ENCODE measurements at places on chromosomes 4 and X.

DNA sequence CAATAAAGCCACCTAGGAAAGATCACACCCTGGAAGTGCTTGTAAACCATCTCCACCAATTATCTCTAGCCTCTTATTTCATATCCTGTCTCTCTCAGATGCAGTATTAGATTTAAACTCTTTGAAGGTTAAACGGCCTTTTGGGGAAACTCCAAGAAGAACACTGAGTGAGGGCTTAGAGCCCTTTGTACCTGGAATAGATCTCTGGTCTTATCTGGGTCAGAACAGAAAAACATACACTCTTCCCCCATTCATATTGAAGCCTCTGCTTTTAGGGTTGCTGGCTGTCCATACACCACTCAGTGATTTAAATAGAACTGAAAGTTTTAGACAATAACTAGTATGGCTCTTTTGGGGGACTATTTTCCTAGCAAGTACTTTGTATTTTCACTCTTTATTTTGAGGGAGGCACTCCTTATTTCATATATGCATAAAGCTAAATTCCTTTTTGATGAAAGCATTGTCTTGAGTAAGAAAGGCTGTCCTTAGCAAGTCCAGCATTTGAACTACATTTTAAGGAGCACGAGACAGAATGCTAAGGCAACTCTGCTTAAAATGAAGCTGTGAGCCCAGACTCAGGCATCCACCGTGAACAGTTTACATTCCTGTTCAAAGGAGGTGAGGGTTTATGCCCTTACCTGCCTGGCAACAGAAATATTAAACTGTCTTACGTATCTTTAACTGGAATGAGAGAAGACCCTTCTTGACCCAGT lies 17.4 kb downstream of the YY2 start:
- DNase-seq: no peak

DNA sequence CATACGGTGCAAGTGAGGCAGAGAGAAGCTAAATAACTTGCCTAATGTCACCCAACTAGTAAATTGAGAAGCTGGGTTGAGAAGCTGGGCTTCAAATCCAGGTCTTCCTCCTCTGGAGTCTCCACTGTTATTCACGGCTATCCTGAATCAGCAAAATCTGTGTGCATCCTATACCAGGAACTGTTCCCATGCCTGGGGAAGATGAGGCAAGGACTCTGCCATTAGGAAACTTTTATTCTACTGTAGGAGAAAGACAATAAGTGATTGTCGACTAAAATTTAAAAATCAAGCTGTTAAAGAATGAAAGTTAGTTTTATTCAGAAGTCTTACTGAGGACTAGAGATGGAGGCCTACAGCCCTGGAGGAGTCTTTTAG lies 872 bp upstream of the TEC start:
- no peak for DNase-seq

DNA sequence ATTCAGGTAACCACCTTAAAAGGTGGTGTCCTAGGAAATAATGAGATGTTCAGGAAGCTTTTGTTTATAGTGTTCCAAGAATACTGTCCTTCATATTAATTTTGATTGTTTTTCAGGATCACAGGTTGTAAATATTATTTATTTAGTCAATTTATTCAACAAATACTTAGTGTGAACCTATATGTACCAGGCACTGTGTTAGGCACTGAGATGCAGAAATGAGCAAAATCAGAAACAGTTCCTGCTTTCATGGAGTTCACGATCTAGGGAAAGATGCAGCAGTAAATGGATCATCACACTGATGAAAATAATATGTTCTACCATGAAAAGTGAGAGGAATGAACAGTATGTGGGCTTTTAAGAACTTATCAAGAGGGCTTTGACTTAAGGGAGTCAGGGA lies 18.2 kb upstream of the PLA2G12A start:
- DNase-seq: no peak

- DNase-seq: no peak
Measured at GRCh38 chr4:26074712-26075430, 160.9 kb downstream of the SMIM20 start.

DNA sequence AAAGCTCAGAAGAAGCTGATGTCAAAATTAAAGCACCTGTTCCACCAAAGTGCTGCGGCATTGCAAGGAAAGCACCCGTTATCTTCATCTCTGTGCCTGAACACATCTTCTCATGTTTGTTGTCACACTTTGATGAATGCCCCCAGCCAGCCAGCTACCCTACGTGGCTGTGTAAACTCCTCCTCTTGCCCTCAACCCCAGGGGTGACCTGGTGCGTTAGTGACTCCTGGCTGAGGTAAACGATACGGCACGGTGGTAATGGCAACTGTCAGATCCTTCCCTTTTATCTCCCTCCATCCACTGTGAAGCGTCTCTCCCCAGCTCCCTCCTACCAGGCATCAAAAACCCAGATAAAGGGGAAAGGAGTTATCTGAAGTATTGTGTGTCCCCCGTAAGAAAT lies 90.6 kb upstream of the WWC2 start:
- no peak for DNase-seq

- no peak for DNase-seq
Measured at GRCh38 chrX:12932244-12932643, 25.8 kb downstream of the TLR8 start.

DNA sequence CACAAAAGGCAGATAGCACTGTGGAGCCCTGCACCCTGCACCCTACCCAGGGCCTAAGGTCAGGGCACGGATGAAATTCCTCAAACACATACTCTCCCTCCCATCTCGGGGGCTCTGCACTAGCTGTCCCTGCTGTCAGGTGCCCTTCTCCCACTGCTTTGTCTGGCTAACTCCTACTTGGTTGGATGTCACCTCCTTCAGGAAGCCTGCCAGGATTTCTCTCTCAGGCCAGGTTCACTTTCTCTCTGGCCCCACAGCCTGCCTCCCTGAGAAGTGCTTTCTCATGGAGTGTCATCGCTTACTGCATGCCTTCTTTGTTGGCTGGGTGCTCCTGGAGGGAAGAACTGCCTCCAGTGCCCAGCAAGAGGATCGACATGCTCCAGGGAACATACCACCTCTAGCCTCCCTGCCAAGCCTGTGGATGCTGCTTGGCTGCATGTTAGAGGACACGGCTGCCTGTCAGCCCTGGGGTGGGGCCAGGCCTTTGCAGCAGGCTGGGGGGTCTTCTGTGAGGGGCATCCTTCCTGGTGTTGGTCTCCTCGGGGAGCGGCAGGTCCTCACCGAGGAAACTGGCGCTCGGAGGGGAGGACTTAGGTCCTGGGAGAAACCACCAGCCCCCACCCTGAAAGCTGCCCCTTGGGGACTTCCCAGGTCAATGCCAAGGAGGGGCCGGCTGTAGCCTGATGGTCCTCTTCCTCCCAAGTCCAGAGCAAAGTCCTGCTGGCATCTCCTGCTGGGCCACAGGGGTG lies 15.0 kb downstream of the ABLIM2 start:
- no peak for DNase-seq

DNA sequence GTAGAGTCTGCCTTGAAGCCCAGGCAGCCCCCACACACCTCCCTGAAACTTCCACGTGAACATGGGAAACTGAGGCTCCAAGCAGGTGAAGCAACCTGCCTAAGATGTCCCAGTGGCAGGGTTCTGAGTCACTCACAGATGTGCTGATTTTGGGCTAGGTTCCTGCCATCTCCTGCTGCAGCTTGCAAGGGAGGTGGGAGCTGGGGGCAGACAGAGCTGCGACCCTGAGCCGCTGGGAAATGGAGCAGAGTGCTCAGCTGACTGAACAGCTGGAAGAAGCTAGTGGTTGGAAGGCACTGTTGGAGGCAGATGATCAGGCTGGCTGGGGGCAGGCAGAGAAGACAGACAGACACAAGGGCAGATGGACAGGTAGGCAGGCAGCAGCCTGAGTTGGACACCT lies 3.6 kb upstream of the FATE1 start:
- no peak for DNase-seq

- no peak for DNase-seq
Measured at GRCh38 chrX:20231598-20231997, 35.1 kb downstream of the RPS6KA3 start.

DNA sequence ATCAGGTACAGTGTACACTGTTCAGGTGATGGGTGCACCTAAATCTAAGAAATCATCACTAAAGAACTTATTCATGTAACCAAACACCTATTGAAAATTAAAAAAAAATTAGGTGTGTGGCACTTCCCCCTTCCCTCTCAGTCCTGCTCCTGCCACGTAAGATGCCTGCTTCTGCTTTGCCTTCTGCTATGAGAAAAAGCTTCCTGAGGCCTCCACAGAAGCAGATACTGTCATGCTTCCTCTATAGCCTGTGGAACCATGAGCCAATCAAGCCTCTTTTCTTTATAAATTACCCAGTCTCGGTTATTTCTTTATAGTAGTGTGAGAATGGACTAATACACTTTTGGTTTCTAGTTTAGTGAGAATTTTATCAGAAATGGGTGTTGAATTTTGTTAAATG lies 459.8 kb upstream of the DIPK2B start:
- no peak for DNase-seq

- no peak for DNase-seq
Measured at GRCh38 chrX:39161611-39162255, 360.5 kb downstream of the MID1IP1 start.

- DNase-seq: no peak
Measured at GRCh38 chr4:663438-664428, 10.3 kb downstream of the ATP5ME start.

DNA sequence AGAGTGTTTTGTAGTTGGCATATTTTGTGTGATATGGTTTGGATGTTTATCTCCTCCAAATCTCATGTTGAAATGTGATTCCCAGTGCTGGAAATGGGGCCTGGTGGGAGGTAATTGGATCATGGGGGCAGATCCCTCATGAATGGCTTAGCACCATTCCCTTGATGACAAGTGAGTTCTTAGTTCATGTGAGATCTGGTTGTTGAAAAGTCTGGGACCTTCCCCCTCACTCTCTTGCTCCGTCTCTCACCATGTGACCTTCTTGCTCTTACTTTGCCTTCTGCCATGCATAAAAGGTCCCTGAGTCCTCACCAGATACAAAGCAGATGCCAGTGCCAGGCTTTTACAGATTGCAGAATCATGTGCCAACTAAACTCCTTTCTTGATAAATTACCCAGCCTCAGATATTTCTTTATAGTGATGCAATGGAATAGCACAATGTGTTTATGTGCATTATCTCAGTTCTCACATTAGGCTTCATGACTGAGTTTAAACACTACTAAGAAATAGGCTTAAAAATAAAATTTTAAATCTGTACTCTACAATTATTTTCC lies 1348.8 kb downstream of the STIM2 start:
- no peak for DNase-seq

DNA sequence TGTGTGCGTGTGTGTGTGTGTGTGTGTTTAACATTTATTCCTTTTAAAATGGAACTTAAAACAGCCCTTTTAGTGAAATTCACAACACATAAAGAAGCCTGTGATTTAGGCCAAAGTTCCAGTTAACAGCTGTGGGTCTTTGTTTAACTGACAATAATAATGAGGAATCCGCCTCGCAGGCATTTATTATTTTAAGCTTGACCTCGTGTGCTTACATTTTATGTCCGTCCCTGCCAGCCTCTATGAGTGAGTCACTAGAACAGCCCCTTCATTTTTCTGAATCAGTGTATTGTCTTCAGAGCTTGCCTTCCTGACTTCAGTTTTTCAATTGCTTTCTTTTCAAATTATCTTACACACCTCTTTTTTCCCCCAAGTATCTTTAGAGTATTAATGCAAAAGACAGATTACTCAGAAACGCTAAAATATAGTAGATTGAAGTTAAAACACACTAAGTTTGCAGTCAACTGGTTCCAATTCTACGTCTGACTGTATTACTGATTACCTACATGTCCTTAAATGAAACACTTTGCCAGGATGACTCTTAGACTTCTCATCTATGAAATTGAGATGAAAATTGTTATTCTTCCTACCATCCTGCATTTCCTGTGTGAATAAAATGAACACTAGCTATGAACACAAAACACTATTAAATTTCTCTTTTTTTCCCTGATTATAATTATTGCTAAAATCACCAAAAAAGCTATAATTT lies 319.6 kb upstream of the HS3ST1 start:
- DNase-seq: peak; percentile 22

DNA sequence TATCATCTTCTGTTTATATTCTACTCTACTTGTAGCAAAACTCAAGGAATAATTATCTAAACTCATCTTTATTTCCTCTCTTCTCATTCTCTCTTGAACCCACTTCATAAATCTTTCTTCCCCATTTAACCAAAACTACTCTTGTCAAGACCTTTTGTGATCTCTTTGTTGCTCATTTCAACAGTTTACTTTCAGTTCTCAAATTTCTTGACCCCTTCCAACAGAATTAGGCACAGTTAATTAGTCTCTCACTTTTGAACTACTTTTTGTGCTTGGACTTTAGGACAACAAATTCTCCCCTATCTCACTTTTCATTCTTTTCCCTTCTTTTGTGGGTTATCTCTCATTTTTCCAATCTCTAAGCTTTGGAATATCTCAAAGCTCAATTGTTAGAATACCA lies 27.4 kb upstream of the CAMK2D start:
- no peak for DNase-seq

- DNase-seq: no peak
Measured at GRCh38 chr4:53599632-53600031, 8.3 kb upstream of the LNX1 start.

DNA sequence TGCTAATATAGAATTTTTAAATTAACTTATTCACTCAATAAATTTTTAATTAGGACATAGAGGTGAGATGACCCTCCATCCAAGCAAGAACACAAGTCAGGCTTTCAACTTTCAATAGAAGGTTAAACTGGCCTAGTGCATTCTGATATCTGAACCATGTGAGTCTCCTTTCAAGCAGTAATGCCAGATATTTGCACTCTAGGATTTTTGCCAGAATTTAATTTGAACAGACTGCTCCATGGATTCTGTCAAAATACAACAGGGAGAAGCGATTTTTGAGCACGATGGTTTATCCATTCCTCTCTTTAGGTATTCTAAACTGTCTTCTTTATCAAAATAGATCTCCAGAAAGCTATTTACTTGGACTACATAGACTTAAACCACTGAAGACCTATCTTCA lies 72.0 kb upstream of the DCLK2 start:
- peak; percentile 76 for DNase-seq

- DNase-seq: no peak
Measured at GRCh38 chrX:110692866-110693265, 102.8 kb downstream of the CHRDL1 start.

DNA sequence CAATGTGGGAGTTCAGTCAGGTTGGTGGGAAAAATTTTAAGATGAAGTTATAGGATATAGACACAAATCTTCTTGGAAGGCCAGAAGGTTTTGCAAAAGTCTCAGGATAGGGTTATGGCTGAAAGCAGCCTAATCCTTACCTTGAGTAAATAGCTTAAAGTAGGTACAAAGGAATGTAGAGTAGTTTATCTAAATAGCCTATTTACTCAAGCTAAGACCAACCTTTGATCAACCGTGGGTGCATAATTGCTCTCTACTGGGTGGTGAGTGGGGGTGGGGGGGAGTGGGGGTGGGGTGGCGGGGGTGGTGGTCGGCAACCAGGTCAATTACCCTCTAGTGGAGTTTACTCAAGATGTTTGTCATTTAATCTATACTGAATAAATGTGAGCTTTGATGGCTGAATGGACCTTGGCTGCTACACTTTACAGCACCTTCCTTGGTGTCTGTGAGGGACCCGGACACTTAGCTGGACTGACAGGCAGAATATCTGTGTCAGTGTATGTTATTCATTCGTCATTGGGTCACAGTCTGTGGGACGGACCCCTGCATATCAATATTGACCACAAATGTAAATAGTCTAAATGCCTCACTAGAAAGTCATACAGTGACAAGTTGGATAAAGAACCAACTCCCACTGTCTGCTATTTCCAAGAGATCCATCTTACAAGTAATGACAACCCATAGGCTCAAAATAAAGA lies 545.7 kb upstream of the PABPC4L start:
- no peak for DNase-seq
